ENCODE measurements at places on chromosomes 4 and X.

DNA sequence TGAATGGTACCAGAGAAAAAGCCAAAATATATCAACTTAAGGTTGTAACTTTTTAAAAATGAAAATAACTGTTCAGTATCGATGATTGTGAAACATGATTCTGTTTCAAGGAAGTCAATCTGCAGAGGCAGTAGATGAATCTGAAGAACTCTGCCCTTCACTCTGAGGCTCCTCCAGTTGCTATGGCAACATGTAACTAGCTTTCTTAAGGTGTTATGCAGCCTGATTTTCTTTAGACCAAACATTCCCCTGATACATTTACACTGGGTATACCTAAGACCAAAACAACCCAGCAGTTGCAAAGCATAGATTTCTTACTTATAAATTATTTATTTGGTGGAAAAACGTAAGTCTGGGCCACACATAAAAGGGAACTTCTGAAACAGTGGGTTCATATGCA lies 133.6 kb upstream of the RASGEF1B start:
- DNase-seq: no peak

DNA sequence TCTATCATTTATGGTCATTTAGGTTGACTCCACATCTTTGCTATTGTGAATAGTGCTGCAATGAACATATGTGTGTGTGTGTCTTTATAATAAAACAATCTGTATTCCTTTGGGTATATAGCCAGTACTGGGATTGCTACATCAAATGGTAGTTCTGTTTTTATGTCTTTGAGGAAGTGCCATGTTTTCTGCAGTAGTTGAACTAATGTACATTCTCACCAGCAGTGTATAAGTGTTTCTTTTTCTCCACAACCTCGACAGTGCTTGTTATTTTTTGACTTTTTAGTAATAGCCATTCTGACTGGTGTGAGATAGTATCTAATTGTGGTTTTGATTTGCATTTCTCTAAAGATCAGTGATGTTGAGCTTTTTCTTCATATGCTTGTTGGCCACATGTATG lies 80.5 kb downstream of the ARHGAP6 start:
- DNase-seq: no peak

DNA sequence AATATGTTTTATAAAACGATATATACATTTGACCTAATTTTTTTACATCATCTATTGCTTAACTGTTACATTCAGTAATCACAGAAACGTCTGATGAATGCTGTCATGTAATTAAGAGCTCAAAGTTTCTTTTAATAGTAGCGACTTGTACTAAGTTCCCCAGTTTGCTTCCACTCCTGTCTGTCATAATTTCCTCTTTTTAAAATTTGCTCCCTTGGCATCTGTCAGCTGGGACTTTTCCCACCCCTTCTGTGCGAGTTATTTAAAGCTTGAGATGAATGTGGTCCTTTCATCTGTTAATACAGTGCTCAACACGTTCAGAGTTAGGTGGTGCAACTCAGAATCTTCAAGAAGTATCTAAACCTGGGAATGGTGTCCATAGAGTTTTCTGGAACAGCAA lies 1.2 kb downstream of the RAP1GDS1 start:
- DNase-seq: no peak

- DNase-seq: no peak
Observed at GRCh38 chr4:141711211-141711610, 74.8 kb downstream of the IL15 start.

DNA sequence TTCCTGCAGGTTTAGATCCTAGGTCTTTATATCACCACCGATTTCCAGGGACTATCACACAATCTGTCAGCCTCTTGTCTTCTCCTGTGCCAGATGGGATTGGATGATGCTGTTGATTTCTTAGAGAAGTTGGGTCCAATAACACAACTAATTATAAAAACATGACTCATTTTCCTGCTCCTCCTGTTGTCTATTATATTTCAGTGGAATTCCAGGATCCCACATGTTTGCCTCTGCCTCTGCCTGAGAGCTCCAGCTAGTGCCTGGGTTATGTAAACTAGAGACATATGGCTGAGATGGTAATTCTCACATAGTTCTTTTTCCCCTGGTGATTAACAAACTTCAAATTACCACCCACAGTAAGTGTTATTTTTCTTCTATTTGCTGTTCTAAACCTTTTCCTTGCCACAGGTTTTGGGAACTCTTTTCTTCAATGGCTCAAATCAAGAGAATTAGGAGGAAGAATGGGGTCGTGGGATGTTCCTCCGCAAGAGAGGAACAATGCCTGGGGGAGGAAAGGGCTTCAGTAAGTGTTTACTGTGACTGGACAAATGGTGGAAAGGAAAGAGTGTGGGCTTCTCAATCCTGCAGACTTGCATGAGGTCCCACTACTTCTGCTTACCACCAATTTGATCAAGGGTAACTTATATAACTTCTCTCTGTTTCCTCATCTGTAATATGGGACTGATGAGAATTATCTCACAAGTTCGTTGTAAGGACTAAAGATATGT lies 3.4 kb upstream of the HOPX start:
- no peak for DNase-seq

GRCh38 chr4:39369301-39369700 lies 3.1 kb upstream of the RFC1 start:
- DNase-seq: no peak

GRCh38 chr4:147310312-147310711 lies 170.6 kb upstream of the EDNRA start:
- no peak for DNase-seq

DNA sequence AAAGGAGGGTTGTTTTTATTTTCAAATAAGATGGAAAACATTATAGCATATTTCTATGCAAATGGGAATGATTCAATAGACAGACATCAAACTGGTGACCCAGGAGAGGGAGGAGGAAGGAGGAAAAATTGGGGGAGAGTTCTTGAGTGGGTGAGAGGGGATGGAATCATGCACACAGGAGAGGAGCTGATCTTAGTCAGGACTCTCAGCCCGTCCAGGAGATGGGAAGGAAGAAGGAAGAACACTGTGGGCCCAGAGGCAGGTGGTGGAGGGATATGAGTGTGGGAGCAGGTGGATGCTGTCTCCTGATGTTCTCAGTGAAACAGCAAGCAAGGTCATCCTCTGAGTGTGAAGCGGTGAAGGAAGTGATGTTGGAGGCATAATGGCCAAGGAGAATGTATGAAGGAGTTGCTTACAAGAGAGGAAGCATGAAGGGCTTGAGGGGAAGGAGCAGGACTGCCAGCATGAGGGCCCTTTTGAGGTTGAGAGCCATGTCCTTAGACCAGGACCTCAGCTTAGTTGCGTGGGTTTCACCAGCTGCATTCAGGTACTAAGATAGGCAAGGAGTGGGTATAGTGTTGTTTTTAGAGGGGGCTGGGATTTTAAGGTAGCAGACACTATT lies 161.7 kb upstream of the NAP1L5 start:
- DNase-seq: no peak

DNA sequence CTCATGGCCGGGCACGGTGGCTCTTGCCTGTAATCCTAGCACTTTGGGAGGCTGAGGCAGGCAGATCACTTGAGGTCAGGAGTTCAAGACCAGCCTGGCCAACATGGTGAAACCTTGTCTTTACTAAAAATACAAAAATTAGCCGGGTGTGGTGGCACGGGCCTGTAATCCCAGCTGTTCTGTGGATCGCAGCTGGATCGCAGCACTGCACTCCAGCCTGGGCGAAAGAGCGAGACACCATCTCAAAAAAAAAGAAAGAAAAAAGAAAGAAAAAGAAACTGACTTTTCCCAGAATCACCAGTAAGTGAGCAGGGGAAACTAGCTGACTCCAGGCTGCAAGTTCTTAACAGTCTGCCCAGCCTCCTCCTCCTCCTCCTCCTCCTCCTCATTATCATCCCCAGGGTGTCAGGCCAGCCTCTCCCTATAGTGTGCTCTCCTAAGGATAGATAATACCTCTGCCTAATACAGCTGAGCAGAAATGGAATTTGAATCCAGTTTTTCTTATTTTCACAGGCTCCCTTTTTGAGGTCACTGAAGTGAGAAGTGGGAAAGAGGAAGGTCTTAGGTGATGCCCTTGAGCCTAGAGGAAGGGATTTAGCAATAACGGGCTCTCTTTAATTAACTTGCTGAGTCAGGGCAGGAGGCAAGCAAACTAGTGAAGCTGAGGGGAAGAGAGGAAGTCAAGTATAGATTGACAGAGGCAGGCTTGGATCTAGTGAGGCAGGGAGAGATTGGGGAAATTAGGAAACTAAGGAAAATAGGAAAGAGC lies 11.8 kb upstream of the ELF2 start:
- DNase-seq: no peak

- DNase-seq: no peak
Observed at GRCh38 chr4:7009564-7009963, 33.6 kb upstream of the TADA2B start.

GRCh38 chrX:42536286-42536685 lies 241.7 kb downstream of the PPP1R2C start:
- DNase-seq: no peak

DNA sequence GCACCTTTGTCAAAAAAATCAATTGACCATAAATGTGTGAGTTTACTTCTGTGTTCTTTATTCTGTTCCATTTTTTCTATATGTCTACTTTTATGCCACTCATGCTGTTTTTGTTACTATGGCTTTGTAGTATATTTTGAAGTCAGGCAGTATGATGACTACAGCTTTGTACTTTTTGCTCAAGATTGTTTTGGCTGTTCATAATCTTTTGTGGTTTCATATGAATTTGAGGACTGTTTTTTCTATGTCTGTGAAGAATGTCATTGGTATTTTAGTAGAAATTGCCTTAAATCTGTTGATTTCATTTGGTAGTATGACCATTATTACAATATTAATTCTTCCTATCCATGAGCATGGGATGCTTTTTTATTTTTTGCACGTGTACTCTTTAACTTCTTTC lies 346.8 kb downstream of the PPP3CA start:
- no peak for DNase-seq

DNA sequence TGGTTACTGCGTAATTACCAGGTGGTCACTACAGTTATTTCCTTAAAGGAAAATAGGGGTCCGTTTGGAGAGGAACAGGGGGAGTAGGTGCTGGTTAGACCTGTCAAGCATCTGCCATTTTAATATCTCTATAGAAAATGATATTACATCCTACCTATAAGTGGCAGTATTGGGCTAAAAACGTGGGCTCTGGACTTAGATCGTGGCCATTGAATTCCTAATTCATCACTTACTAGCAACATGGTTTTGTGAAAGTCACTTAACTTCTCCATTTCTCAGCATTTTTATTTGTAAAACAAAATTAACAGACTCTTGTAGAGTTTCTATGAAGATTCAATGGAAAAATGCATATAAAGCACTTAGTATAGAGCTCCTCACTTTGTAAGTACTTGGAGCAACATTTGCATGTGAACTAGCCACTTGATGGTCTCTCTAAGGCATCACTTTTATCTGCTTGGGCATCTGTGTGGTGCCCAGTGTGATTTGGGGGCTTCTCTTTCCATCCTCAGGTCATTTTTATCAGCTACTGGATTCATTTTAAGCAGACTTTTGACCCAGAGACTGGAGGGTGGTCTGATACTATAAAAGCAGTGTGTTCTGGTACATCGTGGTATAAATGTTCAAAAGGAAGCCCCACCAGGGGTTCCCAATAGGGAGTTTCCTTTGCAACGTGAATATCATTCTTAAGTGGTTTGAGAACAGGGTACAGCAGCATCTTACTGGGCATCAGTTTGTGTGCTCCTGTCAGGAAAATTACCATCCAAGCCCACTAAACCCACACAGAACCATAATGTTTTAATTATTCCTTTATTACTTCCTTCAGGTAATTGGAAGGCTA lies 42.7 kb upstream of the RASSF6 start:
- DNase-seq: no peak

DNA sequence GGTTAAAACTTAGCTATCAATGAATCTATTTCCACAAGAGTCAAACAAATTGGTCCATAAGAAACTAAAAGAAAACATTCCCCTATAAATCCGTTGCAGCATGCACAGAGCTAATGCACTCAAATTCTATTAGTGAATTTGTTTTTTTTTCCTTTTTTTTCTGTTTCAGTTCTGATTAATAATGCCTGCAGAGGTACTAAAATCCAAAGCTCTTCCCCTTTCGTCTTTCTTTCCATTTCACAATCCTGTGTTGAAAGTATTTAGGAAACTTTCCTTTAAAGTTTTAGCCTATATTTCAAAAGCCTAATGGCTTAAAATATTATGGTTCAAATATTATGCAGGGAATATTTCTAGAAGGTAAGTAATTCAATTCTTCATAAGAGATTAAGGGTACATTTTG lies 45.9 kb upstream of the VEGFD start:
- no peak for DNase-seq

DNA sequence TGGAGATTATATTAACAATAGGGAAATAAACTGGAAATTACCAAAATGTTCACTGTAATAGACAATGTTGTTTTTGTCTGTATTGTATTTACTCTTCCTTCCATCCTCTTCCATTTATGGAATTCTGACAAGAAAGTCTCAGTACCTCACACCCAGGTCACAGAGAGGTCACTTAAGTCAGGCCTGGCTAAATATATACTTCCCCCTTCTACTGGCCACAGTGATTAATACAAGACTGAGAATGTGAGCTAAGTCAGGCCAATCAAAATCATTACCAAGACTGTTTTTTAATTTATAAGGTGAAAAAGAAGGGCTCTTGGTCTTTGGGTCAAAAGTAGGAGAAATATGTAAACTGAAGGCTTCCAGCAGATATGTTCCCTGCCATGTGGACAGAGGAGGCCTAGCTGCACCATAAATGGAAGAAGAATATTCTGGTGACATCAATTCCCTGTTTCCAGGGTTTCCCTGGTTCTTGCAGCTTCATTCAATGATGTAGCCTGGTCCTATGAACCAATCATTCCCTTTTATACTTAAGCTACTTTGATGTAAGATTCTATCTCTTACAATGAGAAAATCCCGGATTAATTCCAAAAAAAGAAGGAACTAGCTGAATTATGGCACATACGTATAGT lies 64.3 kb downstream of the LRBA start:
- no peak for DNase-seq

DNA sequence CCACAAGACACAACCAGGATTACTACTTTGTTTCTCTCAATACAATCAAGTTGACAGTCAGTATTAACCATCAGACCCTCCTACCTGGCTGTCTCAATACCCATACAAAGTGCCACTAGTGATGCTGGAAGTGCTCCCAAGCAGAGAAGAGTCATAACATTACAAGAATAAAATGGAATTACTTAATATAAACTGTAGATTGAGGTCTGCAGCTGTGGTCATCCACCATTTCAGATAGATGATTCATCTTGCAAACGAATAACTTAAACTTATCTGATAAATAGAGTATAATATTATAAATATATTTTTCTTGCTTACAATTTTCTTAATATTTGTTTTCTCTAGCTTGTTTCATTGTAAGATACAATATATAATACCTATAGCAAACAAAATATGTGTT lies 1034.2 kb upstream of the PCDH10 start:
- DNase-seq: no peak

DNA sequence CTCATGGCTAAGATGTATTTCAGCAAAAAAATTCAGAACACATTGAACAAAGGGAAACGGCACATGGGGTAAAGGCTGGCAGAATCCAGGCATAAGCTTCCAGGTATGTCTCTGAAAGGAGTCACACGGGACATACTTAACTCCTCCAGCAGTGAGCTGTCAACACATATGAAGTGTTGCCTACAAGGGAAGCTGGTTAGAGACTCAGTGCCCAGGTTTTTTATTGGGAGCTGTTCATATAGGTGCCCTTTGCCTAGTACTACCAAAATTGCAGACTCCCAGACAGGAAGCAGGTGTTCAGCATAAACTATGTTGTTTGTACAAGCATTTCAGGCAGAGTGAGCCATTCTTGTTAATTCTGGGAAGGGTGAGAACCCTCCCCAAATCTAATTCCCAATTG lies 77.4 kb upstream of the PUDP start:
- no peak for DNase-seq

Measured in T-helper 9 cell (primary cell).